ENCODE measurements at places on chromosomes 7 and 10.

DNA sequence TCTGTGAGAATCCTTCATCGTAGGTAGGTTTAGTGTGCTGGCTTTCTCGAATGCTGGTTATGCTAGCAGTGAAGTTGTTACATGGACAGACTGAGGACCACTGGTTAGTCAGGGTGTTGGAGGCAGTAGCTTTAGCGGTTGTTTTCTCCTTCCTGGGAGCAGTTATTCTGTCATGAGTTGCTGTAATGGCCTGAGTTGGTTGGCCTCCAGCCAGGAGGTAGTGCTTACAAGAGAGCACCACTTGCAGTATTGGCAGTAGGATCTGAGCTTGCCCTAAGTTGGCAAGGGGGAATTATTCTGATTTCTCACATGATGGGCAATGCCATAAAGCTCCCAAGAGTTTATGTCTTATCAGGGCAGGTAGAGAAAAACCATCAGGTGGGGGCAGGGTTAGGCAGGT lies 58.0 kb downstream of the IPMK start:
- no peak for DNase-seq

GRCh38 chr7:50147951-50148808 lies 55.1 kb upstream of the ZPBP start:
- peak; percentile 61 for DNase-seq

DNA sequence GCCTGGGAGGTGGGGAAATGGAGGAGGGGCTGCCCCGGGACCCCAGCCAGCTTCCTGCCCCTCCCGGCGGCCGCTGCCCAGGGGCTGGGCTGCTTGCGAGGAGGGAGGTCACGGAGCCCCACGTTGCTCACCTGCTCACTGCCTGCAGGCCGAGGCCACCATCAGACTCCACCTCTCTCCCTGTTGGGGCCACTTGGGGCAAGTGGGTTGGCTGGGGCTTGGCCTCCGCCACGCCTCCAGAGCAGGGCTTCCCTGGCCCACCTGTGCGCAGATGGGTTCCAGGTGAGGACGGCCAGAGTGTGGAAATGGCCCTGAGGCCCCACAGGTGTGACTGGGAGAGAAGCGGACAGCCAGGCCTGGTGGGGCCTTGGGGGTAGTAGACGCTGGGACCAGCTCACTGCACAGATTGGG lies 82.8 kb upstream of the DIP2C start:
- DNase-seq = no peak

DNA sequence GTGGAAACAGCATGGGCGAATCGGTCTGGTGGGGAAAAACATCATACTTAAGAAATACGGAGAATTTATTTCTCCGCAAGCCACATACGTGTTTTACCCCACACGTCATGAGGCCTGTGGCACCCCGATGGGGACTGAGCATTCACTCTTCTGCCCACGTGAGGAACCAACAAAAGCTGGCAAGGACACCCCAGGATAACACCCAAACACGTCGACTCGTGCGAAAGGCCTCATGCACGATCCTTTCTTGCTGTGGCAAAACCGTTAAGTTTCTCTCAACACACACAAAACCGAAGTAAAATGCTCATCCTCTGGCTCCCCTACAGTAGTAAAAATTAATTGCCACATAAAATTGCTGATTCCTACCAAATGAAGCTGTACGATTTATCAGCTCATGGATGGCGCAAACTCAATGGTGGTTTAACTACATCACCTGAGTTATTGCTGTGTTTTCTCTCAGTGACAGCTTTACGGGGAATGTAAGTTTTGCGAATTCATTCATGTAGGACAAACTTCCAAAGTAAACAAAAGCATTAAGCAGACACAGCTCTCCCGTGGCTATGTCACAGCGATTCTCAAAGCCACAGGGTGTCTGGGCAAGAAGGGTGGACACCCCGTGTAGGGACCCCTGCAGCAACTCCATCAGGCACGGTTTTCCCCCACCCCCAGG lies 97.0 kb downstream of the CTBP2 start:
- no peak for DNase-seq

Measured in CD4-positive, alpha-beta memory T cell (primary cell).